GM12892 (cell line): ENCODE measurements at places on chromosomes 7 and 10.

GRCh38 chr7:5450549-5451327, 27.1 kb upstream of the TNRC18 start:
- DNase-seq, result no peak

- no peak for DNase-seq
These were observed 52.9 kb downstream of the CLEC2L start for GRCh38 chr7:139576179-139576973.

DNA sequence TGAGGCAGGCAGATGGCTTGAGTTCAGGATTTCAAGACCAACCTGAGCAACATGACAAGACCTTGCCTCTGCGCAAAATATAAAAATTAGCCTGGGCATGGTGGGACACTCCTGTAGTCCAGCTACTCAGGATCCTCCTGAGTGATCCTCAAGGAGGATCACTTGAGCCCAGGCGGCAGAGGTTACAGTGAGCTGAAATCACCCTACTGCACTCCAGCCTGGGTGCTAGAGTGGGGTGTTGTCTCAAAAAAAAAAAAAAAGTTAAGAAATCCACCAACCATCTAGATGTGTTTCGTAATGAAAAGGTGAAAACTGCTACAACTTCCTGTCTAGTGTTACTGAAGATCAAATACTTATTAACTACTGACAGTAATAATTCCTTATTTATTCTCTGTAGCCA, 8.1 kb downstream of the GLCCI1 start:
- no peak for DNase-seq

DNA sequence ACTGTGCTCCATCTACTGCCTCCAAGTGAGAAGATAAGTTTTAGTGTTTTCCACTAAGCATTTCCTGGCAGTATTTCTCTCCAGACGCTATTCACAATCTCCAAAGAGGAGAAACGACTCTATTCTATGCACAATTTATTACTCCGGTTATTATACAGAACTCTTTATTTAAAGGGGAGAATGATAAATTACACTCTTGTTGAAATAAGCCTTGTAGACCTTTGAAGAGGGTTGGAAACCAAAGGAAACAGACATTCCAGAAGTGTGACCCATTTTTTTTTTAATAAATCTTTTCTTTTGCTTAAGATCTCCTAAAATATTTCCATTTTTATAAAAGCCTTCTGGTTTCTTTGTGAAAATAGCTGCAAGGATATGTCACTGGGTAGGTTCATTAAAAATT, 76.1 kb upstream of the HDAC9 start:
- no peak for DNase-seq

DNA sequence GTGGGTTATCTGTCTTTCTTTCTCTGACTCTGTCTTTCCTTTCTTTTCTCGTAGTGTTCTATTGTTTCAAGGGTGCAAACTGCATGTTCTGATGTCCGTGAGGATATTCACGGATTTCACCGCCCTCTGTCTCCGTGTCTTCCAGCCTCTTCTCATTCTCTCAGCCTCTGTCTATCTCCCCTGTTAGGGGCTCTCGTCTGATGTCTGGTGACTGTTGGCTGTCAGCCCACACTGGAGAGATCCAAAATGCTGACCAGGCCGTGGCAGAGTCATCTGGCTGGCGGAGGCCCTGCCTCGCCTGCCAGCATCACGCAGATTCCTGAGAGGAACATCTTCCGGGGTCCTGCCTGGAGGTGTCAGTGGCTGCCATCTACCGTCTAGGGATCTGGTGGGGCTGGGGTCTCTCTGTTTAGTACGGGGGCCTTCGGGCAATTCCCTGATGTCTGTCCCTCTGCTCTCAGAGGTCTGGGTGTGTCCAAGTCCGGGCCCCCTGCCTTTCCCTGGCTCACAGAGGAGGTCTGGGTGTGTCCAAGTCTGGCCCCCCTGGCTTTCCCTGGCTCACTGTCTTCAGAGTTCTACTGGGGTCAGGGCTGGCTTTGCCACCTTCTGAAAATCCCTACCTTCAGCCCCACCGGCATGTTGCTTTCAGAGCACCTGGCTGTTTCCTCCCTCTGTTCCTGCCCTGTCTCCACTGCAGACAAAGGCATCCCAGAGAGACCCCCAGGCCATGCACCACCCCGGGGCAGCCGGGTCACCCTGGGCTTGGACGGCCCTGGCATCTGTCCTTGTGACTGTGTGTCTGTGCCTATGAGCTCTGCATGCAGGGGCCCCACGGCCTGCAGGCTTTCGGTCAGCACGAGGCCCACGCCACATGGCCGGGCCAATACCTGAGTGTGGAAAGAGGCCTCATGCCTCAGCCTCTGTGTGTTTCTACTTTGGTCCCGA, 14.0 kb upstream of the SCART1 start:
- no peak for DNase-seq

- DNase-seq, result no peak
These were observed 123.7 kb upstream of the GJD4 start for GRCh38 chr10:35481413-35481812.

DNA sequence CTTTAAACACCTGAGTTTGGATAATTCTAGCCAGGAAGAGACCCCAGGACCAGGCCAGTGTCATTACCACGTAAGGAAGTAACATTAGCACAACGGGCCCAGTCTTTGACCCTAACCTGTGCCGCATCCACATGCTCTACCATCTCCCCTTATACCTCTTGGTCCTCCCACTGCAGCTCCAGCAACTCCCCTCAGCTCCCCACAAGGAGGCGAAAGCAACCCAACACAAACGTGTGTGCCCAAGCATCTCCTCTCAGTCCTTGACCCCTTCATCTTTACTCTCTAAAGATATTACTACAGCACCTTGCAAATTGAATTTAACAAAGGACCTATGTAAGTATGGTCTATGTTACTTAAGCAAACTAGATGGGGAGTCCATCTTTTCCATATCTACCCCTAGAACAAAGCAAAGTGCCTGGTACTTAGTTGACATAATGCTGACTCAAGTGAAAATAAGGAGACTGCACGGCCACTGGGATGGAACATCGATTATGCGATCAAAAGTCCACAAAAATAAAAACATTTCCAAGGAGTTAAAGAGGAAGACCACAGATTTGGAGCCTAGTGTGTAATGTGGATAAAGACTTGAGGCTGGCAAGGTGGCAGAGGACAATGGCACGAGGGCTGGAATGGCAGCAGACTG, 147.7 kb downstream of the JAZF1 start:
- no peak for DNase-seq
